ENCODE measurements at places on chromosomes 5 and 9.

DNA sequence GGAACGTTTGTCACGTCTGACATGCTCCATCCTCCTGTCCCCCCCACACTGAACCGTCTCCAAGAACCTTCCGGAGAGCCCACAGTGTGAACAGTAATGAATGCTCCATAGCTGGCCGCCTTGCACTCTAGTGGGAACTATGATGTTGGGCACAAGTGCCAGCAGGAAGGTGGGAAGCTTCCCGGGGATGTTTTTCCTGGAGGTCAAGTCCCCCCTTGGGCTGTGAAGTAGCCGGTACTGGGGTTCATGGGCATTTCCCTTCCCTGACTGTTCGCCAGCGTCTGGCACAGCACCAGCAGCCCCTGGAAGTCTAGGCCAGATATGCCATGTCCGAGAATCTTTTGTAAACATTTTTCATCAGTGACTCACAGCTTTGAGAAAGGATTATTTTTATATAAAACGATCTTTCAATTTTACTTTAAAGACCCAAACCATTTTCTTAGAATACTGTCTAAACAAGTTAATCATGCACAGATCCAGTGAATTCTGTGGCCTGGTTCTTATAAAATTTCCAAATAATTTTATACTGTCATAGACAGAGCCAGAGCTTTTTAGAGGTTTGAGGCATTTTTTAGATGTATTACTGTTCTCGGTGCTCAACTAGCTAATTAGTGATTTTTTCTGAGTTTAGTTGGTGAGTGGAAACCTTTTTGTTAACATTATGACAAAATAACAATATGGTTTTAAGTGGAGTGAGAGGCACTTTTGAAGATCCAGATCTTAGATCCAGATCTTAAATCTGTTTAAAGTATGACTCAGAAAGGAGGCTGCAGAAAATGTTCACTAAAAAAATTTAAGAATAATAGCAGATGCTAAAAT lies 11.6 kb downstream of the ABL1 start:
- DNase-seq, result no peak

DNA sequence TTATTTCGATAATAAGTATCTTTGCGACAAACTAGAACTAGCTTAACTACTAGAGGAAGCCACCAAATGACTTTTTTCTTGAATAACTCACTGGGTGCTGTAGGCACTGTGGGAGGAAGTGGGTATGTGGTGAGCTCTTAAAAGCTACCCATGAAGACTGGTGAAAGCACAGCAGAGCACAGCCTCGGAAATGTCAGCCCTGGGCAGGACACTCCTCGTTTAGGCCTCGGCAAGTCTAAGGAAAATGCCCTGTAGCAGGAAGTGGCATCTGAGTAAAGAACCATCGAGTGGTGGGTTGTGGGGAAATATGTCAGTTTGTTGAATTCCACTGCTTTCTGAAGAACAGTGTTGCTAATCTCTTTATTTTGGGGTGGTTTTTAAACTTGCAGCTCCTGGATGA lies 44.0 kb upstream of the NCS1 start:
- peak; percentile 88 for DNase-seq

GRCh38 chr5:110177729-110178128 lies 488.0 kb downstream of the MAN2A1 start:
- DNase-seq, result no peak

- no peak for DNase-seq
Observed at GRCh38 chr5:174325431-174325830, 279.9 kb downstream of the NSG2 start.

GRCh38 chr9:19876569-19877316 lies 87.9 kb upstream of the SLC24A2 start:
- DNase-seq, result no peak

GRCh38 chr5:102277144-102277543 lies 18.9 kb downstream of the SLCO4C1 start:
- no peak for DNase-seq

- DNase-seq, result no peak
Observed at GRCh38 chr9:1453636-1454035, 403.5 kb downstream of the DMRT2 start.

DNA sequence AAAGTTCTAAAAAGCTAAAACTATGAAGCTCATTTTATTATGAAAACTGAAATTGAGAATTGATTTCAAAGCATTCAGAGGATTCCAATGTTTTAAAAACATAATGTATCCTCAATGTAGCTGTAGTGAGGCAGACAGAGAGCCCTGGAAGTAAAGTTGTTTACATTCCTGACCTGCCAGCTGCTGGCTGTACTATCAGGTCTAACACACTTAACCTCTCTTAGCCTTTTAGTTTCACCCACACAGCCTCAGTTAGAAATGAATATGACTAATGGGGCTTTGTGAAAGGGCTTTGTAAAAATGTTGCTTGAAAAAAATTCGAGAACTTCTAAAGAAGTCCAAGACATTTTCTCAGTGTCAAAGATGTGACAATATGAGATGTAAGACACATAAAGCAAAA lies 122.6 kb downstream of the FBXL17 start:
- DNase-seq, result no peak

GRCh38 chr9:2623288-2624050 lies 1.9 kb downstream of the VLDLR start:
- DNase-seq, result no peak

DNA sequence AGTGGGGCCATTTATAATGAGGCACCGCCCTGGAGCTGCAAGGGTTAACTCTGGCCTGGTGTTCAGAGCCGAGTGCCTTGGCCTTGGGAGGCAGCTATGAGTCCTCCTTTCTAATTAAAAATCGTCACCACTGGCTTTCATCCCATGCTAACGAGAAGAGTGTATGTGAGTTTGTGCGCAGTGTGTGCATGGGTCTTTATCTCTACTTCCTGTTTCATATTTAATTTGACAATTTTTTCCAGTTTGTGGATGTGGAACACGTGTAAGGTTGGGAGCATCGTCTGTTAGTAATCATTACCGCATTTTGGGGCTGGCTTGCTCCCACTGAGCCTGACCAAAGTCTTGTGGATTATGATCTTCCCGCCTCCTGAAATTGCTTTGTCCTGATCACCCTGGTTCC lies 76.4 kb downstream of the NDFIP1 start:
- DNase-seq, result no peak

GRCh38 chr5:177232358-177232757 lies 71.2 kb downstream of the RAB24 start:
- DNase-seq, result no peak

- no peak for DNase-seq
Observed at GRCh38 chr5:127601601-127602000, 47.3 kb upstream of the CTXN3 start.

DNA sequence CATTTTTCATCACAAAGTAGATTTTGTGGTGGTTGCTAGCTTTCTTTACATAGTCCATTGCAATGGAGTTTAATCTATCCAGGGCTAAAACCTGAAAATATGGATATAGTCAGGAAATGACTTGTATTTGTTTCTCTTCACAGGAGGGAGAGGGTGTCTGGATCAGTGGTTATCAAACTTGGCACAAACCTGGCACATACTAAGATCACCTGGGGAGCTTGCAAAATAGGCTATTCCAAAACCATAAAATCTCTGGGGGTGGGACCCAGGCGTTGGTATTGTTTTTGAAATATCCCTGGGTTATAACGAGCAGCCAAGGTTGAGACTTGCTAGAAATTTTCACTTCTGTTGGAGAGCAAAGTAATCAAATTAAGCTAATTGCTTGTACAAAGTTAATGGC lies 179.9 kb downstream of the PCSK1 start:
- DNase-seq, result no peak

DNA sequence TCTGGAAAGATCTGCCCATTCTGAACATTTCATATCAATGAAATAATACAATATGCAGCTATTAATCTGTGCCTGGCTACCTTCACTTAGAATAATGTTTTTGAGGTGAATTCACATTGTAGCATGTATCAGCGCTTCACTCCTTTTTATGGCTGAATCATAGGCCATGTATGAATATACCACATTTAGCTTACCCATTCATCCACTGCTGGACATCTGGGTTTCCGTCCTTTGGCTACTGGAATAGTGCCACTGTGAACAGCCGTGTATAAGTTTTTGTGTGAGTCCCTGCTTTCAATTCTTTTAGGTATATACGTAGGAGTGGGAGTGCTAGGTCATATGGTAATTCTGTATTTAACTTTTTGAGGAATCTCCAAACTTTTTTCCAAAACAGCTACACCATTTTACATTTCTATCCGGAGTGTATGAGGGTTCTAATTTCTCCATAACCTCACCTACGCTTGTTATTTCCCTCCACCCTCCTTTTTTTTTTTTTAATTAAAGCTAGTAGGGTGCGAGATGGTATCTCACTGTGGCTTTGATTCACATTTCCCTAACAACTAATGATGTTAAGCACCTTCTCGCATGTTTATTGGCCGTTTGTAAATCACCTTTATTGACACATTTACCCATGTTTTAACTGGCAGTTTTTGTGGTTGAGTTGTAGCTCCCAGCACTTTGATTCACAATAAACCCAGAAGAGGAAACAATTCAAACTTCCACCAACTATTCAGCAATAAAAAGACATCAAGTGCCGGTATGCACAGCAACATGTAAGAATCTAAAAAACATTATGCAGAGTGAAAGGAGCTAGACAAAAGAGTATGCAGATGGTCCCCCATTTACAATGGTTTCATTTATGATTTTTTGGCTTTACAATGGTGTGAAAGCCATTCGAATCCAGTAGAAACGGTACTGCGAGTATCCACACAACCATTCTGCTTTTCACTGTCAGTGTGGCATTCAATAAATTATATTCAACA lies 8.1 kb downstream of the SEMA4D start:
- DNase-seq, result no peak

DNA sequence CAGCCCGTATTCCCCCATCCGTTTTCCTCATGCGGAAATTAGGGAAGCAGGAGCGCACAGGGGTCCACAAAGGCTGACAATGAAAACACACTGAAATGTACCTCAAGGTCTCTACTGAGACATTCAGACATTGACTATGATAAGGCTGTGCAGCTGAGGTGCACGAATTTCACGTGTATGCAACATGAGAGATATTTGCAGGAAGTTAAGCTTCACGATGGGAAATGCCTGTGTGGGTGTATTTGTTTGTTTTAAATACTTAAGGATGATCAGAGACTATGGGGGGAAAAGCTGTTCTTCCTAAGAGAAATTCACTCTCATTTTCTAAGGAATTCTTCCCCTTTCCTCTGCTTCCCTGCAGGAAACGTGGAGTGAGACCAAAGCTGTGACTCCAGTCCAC lies 2.6 kb upstream of the SPATA31E1 start:
- DNase-seq, result no peak

DNA sequence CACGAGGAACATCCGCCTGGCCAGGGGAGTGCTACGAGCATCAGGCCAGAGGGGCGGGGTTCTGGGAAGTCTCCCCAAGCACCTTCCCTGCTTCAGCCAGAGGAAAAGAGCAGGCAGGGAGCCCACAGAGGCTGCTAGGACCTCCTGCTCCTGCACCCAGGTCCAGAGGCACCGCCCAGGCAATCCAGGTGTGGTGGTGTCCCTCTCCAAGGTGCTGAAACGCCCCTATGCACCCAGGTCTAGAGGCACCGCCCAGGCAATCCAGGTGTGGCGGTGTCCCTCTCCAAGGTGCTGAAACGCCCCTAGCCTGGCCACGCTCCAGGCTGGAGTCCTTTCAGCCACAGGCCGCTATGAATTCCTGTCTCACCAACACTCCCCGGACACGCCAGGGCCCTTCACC lies 10.7 kb upstream of the UBAC1 start:
- DNase-seq, result peak; percentile 51

GRCh38 chr9:75001719-75002421 lies 26.2 kb downstream of the CARNMT1 start:
- DNase-seq, result no peak

- DNase-seq, result no peak
Observed at GRCh38 chr9:79111653-79112052, 460.1 kb upstream of the TLE4 start.

GRCh38 chr9:122005597-122005996 lies 87.5 kb downstream of the TTLL11 start:
- DNase-seq, result no peak

DNA sequence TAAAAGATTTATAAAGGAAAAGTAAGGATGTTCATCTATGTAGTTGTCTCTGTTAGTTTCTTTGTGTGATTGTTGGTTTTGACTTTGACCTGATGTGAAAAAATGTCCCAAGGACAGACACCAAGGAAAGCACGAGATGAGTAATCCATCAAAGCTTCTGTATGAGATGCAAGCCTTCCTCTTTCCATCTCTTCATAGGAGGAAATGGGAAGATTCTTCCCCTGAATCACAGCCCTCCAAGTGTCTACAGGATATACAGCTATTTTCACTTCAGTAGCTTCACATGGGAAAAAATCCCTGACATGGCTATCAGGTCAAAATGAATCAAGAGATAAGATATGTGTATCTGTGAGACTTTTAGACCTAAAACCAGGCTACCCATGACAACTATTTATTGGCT lies 29.0 kb upstream of the CEMIP2 start:
- no peak for DNase-seq

DNA sequence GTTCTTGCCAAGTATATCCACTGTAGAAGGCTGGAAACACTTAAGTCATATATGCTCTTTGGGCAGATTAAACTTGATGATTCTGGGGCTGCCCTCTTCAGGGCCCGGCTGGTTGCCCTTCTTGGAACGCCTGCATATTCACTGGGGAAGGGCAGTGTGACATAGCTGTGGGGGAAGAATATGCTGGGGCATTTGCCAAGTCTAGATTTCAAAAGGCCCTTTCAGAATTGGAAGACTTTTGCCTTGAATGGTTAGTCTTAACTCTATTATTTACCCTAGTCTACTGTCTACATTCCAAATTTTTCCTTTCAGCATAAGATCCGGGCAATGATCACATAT lies 161.2 kb upstream of the PITX1 start:
- DNase-seq, result no peak

- DNase-seq, result no peak
Observed at GRCh38 chr5:150075233-150075632, 11.1 kb downstream of the CSF1R start.

- peak; percentile 88 for DNase-seq
Observed at GRCh38 chr5:133309166-133309795, 257.5 kb downstream of the HSPA4 start.

DNA sequence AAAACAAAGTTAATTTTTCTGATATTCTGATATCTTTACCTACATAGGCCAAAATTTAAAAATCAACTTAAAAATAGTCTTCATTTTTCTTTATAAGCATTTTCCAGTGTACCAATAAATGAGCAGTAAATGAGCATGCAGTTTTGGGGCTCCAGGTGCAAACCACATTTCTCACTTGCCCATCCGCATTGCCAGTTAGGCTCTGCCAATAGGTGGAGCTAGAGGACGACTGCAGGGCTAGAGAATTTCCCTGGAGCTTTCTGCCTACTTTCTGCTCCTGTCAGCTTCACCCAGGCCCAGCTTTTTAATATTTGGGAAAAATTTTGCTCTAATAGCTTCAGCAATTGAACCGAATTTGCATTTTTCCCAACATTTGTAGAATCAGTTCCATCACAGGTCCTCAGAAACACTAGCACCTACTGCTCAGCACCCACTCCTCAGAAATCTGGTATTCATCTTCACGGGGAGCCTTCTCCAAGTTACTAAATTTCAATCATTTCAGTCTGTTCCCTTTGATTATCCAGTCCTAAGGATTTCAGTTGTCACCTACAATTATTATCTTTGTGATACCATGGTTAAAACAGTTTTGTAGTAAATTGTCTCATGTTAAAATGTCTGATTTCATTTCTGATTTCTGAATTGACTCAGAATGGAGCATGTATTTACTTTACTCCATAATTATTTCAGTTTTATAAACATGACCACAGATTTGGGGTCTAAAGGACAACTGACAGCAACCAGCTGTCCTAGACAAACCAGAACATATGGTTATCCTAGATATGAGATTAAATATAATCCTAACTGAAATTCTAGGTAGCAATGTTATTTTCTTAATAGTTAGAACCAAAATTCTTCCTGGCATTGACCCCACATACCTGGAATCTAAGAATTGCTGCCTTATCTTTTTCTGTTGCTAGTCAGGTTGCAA lies 104.6 kb upstream of the FAM174A start:
- peak; percentile 68 for DNase-seq
